Stimulated activated CD8-positive, alpha-beta memory T cell treated with anti-CD3 and anti-CD28 coated beads, Interleukin-7, amount 100 ng/mL, for 4 hours (primary cell): ENCODE measurements at places on chromosomes 6 and 20.

GRCh38 chr6:129592516-129593232, 117.3 kb downstream of the ARHGAP18 start:
- DNase-seq: no peak

- DNase-seq: no peak
Measured at GRCh38 chr6:44176130-44176761, 17.6 kb downstream of the CAPN11 start.

GRCh38 chr6:37029249-37029971, 24.0 kb downstream of the FGD2 start:
- DNase-seq: peak; percentile 18

GRCh38 chr6:37106554-37106953, 63.4 kb upstream of the PIM1 start:
- DNase-seq: no peak

DNA sequence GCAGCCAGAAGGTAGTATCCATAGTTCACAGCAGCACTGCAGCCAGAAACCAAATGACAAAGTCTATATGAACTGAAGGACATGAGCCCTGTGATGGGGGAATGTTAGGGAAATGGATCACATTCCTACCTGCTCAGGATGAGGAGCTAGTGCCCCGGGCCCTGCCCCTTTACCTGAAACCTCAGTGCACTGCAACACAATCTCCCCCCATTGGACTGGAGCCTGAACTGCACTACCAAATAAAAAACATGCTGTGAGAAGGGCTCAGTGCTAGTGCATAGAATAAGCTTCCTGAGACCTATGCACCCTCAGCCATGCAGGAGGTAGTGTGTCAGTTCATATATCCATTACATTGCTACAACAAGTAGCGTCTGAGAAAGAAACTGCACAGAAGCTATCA, 477.8 kb downstream of the HACE1 start:
- no peak for DNase-seq

- DNase-seq: no peak
Measured at GRCh38 chr20:8787090-8787489, 281.8 kb upstream of the PLCB4 start.

DNA sequence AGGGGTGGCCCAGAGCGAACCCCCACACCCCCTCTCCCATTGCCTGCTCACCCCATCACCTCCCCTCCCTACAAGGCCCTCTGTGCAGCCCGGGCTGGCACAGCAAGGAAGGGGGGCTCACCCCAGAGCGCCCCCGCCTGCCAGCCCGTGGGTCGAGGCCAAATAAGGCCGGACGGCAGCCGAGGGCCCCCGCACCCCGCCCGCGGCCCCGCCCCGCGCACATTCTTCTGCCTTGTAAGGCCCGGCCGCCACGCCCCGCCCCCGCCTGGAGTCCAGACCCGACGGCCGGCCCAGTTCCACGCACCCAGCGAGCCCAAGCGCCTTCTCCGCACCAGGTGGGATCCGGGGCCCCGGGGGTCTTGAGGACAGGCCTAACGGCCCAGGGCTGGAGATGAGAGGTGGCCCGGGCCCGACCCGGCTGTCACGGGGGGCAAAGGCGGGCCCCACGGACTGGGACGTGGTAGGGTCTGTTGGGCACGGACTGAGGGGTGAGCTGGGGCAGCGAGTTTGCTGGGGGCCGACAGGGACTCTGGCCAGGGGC, at the start of gene MYL9:
TSS of gene MYL9 (plus strand) at position 293 of the 541 bp plus-strand sequence. CDS start 3,366 bp downstream, outside the sequence.
- DNase-seq: no peak

DNA sequence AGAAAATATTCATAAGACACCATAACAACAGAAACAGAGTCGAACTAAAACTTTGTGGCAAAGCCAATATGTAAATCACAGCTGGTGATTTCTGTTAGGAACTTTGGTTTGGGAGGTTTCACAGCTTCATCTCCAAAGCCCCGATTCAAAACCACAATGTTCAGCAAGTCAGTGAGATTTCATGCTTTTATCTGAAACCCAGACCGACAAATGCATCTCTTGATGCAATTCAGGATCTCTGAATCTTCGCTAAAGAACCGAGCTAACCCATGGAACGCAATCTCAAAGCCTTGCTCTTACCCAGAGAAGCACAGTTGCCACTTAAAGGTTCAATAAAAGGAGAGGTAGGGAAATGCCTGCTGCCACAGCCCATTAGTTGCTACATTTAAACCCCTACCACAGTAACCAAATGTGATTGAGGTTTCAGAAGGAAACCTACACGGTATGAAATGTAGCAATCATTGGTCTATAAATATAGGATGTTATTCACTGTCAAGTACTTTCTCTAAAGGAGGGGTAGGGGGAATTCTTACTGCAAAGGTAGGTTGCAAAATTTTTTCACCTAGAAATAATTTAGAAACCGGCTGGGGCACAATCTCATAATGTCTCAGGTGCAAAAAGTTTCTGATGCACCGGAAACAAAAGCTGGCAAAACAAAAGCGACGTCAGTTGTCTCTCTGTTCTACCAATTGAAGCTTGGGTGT, 381.0 kb upstream of the ARID1B start:
- no peak for DNase-seq

DNA sequence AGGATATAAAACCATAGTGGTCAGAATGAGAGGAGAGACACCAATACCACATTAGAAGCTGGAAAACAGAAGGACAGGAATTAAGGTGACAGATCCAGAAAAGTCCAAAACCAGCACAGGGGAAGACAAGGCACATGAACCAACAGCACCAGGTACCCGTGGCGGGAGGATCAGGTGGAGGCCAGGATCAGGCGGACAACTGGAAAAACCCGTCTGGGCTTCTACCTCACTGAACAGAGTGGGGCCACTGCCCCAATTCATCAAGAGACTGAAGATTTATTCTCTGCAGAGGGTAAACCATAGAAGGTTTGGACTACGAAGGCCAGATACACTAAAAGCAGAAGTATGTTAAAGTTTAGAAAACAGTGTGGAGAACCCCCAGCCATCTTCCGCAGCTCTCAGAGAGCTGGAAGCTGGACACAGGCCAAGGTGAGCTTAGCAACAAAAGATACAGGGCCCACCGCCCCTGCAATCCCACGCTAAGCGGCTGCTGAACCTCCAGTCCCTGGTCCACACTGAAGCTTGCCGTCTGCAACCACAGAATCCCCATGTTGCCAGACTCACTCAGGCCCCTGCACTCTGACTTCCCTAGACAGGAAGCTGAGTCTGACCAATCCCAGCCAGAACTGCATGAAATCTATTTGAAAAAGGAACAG, 29.9 kb downstream of the ABHD12 start:
- DNase-seq: no peak

- no peak for DNase-seq
Measured at GRCh38 chr6:155693573-155694418, 238.2 kb upstream of the NOX3 start.

DNA sequence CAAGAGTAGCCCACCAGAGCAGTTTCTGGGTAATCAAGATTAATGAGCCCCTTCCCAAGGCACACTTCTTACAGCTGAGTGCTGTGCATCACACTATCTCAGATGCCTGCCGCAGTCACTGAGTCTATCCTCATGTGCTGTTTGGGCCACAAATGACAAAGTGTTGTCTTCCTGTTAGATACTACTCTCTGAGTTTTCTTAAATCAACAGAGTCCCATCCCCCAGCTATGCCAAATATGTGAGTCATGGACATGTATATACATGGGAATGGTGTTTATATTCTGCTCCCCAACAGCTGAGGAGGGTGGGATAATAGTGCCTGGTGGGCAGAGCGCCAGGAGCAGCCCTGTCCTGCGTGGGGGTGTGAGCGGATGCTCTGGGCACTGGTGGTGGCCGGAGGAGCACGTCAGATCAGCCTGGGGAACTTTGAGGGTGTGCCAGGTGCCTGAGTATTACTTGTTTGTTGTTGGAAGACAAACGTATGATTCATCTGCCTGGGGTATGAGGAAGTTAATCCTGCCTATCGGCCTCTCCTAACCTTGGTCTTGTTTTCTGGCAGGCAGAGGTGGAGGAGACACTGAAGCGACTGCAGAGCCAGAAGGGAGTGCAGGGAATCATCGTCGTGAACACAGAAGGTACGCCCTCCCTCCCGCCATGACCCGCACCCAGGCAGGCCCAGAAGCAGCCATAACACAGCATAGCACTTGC, 9.6 kb downstream of the DYNLRB1 start:
- DNase-seq: no peak

DNA sequence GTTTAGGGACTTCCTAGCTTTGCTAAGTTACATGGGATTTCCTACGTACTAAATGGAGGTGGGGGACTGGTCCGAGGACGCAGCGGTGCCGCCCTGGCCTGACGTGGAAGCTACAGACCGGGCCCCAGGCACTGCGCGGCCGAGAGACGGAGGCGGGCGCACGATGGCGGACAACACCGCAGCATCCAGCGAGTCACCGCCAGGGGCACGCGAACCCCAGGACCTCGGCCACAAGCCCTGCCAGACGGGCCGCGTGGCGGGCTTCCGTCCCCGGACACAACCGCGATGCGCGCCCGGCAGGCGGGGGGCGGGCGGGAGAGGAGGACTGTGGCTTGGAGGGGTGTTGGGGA, 1516.9 kb upstream of the DEFB115 start:
- no peak for DNase-seq

GRCh38 chr6:161272635-161273273, 1.1 kb downstream of the AGPAT4 start:
- DNase-seq: no peak

DNA sequence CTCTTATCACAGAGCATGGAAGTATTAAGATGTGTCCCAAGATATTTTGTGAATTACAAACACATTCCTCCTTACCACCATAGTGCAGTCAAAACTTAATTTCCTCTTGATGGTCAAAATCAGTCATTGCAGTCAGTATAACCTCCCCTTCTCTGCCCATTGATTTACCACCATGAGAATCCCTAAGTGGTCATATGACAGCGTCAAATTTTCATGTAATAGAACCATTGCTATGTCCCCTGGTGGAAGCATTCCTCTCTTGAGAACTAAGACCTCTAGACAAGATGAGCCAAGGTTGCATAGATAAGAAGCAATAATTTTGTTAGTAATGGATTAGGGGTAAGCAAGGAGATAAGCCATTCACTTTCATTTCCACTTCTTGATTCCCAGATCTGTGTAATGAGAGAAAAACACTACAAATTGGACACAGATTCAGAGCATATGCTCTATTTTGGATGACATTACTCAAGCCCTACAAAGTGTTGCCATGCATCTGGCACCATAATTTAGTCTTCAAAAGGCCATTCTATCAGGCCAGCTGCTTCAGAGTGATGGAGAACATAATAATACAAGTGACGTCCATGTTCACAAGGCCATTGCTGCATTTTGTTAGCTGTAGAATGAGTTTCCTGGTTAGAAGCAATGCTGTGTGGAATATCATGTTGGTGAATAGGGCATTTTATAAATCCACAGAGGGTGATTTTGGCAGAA, 49.6 kb upstream of the PDE7B start:
- DNase-seq: no peak

DNA sequence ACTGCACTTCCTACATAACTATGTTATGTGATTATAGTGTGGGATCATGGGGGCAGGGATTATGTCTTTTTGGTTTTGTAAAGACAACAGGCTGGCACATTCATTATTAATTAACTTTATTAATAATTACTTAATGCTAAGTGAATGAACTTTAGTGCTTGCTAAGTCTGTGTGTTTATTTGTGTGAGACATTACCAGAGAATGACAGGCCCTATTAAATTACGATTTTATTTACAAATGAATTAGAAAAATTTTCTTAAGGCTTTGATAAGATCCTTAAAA, 100.9 kb downstream of the CD83 start:
- DNase-seq: no peak
